ENCODE measurements at places on chromosomes 11 and 22.

GRCh38 chr22:49432897-49433443 is 394.7 kb downstream of the BRD1 start:
- DNase-seq: no peak

DNA sequence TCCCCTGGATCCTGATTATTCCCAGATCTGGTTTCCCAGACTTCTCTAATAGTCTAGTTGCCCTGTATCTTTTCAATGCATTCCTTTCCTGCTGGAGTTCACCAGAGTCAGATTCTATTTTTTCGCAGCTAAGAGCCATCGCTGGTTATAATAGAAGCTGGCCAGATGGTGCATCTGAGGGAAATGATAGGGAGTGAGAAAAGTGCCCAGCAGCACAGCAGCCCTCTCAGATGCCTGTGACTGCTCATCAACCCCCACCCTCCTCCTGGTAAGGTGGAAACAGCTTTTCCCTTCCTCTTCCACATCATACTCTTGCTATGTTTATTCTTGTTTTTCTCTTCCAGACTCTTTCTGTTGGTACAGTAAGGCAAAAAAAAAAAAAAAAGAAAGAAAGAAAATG is 12.8 kb downstream of the OR8A1 start:
- DNase-seq: no peak

GRCh38 chr11:117634756-117635603 is 162.0 kb downstream of the DSCAML1 start:
- DNase-seq: no peak

GRCh38 chr11:77206264-77207018 is 78.4 kb downstream of the MYO7A start:
- DNase-seq: no peak

GRCh38 chr11:102637731-102638130 is 12.6 kb upstream of the MMP20 start:
- DNase-seq: no peak

DNA sequence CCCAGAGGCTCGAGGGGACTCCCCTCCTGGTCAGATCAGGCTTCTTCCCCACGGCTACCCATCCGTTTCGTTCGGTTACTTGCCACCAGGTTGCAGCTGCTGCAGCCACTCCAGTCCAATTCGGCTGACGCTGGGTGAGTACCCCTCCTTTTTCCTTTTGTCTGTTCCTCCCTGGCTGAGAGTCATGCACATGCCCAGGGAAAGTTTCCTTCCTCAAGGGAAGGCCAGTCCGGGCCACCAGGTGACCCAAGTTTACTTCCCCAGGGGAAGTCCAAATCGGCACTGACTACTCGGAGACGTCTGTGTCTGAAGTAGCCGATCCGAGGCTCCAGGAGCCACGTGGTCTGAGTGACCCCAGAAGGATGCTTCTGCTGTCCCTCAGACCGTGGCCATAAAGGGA is 13.2 kb upstream of the OR56A3 start:
- no peak for DNase-seq

GRCh38 chr22:36549033-36549432 is 20.1 kb upstream of the EIF3D start:
- no peak for DNase-seq

GRCh38 chr22:31346733-31347250 is 646 bp upstream of the PATZ1 start:
- no peak for DNase-seq

- no peak for DNase-seq
These were observed 19.8 kb upstream of the TLCD5 start for GRCh38 chr11:120305286-120305685.

- DNase-seq: no peak
These were observed 67.3 kb upstream of the CDON start for GRCh38 chr11:126129727-126130671.

DNA sequence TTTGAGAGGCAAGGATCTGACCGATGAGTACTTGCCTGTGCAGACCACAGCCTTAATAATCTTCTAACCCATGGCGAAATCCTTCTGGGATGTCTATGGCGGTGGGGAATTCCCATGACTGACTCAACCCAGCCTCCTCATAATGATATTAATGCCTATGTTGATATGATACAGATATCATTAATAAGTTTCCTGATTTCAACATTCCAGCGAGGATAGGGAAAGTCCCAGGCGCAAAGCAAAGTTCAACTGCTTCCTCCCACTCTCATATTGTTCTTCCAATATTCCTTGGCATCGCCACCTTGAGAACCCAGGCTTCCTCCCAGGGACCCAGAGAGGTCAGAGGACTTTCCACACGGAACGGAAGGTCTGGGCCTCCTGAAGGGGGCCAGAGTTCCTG is 110.3 kb upstream of the TMEM45B start:
- DNase-seq: no peak

GRCh38 chr22:25930788-25931310 is 188.9 kb downstream of the MYO18B start:
- no peak for DNase-seq

DNA sequence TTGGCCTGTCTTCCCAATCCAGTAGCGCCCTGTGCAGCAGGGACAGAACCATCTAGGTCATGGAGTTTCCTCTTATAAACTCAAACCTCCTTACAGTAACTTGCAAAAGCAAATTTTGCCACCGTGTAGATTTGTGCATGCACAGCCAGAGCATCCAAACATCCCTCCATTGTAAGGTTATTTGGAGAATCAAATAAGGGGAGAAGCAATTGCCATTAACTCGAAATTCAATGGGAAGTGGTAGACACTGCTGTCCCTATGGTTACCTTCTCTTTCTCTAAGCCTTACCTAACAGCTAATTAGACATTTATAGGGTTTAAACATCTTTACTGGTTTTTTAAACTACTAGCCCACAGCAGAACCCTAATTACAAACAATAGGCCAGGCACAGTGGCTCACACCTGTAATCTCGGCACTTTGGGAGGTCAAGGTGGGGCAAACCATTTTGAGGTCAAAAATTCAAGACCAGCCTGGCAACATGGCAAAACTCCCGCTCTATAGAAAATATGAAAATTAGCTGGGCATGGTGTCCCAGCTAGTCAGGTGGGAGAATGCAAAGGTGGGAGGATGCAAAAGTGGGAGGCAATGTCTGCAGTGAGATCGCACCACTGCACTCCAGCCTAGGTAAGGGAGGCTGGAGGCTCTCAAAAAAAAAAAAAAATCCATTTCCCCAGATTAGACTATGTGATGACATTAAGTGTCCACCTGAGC is 6.6 kb downstream of the HSPA8 start:
- no peak for DNase-seq

DNA sequence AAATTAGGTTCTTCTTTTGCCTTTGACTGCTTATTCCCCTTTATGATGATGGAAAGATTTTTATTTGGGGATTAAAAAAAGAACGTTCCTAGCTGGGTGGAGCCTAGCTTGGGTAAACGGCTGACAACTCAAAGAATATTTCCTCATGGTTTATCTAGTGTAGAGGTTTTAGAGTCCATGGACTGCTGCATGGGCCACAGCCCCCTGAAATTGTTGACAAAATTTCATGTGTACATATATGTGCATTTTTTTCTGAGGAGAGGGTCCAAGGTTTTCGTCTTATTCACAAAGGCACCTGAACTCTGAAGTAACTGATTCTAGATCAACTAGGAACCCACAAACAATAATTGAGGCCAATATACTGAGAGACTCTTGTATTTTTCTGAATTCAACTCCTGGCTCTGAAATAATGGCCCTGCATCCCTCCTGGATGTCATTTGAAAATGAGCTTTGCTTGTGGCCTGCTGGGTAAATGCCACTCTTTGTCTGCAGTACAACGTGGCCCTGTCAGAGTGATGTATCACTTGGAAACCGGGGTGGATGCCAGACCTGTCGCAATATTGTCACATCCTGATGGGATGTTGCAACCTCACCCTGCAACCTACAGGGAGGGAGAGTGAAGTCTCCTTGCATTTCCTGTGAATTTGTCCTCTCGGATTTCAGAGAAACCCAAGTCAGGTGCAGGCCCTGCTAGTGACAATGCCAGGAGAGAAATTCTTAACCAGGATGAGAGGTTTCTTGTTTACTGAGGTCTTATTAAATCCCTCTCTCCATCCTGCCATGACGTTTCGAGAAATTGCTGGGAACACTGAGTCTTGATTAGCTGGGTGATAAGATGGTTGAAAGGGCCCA is 33.8 kb downstream of the EHF start:
- DNase-seq: no peak

DNA sequence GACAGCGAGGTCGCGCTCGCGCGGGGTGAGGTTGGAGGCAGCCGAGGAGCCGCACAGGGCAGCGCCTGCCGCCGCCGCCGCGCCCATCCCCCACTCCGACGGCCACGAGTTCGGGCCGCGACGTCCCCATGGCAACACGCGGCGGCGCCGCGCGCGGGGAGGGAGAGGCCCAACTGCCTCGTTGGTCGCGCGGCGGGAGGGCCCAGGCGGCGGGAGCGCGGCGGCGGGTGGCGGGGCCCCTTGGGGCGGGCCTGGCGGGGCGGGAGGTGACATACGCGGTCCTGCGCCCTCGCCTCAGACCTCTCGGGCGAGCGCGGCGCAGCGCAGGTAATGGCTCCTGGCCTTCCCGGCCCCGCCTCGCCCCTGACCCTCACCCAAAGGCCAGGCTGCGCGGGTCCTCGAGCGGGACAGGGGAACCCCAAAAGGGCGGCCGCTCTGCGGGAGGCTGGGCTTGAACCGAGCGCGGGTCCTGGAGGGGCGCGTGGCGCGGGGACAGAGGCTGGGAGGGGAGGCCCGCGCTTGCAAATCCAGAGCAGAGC is at the start of gene DEUP1:
Gene DEUP1, plus strand, starts transcription at position 297 of the 539 bp plus-strand sequence. CDS start 1,518 bp downstream, outside the sequence.
- DNase-seq: no peak

DNA sequence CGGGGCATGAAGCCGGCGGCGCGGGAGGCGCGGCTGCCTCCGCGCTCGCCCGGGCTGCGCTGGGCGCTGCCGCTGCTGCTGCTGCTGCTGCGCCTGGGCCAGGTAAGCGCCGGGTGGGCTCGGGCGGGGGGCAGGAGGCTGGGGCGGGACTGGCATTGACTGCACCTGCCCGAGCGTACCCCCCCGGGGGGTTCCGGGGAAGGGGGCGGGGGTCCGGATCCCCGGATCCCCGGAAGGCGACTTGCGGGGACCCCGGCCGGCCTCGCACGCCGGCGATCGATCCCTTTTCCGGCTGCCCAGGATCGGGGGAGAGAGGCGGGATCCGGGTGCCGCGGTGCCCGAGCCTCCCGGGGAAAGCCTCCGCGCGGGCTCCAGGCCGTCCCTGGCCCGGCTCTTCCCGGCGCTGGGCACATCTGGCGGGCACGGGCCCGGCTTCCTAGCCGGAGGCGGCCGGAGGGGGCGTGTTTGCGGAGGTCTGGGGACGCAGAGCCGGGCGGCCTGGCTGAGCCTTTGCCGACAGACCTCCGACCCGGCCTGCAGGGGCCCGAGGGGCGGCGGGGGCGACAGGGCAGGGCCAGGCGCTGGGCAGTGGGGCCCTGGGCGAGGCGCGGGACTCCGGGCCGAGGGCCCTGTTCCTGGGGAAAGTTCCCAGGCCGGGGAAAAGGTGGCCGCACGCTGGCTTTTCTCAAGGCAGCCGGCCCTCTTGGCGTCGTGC is 705 bp downstream of the PTPRJ start:
- no peak for DNase-seq

- no peak for DNase-seq
These were observed 734 bp downstream of the ZP1 start for GRCh38 chr11:60867871-60868681.

DNA sequence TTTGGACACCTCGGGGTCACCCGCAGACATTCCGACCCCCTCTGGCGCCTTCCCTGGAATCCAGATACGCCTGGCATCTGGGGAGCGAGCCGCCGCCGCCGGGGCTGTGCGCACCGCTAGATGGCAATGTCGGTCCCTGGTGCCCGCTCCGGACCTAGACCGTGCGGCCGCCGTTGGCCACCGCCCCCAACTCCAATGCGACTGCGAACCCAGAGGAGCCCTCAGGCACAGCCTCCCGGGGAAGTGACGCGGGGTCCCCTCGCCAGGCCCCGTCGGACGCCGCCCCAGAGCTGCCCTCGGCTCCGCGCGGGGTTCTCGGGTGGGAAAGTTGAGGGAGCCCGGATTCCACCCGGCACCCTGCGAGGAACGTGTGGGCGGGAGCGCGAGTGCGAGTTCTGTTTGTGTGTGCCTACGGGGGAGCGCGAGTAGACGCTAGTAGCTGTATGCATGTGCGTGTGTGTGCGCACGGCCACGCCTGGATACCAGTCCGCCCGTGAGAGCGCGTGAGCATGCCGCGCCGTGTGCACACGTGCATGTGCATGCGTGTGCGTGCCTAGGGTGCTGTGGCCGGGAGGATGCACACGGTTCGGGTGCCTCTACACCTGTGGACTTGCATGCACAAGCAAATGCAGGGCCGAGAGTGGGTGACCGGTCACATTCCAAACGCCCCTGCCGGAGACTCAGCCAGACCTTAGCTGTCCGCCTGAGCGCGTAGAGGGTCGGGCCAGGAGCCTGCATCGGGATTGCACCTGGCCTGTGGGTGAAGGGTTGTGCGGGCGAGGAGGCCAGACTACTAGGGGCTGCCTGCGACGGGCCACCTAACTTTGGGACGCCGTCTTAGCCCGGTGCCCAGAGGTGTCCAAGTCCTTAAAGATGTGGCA is 1.9 kb downstream of the CHRM4 start:
- no peak for DNase-seq

DNA sequence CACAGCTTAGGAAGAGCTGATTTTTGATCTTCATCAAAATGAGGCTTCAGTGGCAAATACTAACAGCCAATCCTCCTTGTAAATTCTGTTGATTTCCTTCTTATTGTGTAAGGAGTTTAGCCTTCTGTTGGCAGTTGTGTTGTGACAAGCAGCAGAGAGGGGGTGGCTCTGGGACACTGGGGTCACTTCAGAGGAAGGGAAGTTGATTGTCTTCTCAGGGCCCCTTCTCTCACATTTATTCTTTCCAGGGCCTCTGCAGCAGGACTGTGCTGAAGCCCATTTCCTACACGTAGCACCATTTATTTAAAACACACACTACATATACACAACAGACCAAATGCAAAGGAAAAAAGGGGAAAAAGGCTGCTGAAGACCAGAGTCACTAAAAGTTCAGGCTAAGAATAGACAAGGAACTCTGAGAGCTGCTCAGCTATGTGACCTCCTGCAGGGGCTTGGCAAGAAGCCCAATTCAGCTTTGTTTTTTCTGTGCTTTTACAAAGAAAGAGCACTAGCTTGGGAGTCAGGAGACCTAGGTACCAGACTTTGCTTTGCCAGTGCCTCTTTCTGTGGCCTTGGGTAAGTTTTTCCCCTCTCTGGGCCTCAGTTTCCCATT is 28.3 kb upstream of the UPB1 start:
- DNase-seq: no peak

Measured in activated T-helper 1 cell treated with anti-CD3 and anti-CD28 coated beads, Interleukin-2, amount 50 U/mL, for 16 hours (primary cell).